ENCODE measurements at places on chromosomes 2 and 18.
A peak's percentile ranks its signal among the peaks of the same experiment; 100 is the strongest.

GRCh38 chr2:44545005-44545404 lies 183.3 kb downstream of the CAMKMT start:
- no peak for DNase-seq

DNA sequence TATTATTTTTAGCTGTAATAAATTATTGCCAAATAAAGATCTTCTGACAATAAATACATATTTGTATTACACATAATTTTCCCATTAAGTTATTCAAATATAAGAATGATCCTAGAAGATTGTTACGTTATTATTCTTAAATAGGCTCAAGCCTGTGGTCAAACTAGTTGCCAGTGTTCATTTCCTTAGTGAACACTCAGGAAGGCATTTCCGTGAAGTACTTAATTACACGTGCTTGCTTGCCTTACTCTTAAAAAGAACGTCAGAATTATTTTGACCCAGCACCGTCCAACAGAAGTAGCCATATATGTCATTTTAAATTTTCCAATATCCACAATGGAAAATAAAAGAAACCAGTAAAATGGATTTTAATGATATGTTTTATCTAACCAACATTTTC lies 249.8 kb downstream of the TXNL1 start:
- DNase-seq: no peak

DNA sequence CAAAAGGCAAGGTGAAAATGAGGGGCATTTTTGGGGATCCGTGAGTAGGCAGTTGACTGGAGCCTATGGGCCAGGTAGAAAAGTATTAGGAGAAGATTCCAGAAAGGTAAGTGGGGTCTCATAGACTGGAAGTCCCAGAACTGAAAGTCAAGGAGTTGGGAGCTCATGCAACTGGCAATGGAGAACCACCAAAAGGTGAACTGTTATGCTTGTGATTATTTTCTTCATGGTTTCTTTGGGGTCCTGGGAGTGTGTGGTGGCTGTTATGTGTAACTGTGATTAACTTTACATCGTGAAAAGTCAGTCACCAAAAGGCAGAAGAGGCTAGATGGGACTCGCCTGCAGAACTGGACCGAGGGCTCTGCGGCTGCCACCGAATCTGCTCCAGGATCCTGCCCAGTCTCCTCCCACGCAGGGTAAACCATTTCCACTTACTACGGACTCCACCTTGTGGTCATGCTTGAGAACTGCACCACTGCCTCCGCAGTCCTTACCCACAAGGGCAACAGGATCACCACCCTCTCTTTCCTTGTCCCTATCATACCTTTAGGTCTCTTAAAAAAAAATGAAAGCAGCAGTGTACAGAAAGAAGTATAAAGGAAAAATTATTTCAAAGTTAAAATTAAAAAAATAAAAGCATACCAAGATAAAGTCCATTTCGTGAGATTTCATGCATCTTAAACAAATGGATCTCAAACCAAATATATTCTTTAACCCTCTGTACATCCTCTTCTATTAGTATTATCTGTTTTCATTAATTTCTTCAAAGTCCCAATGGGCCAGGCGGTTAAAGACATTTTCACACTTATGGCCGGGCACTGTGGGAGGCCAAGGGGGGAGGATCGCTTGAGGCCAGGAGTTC lies 15.6 kb upstream of the CEP68 start:
- DNase-seq: peak; percentile 48

GRCh38 chr2:60794271-60794863 lies 38.3 kb downstream of the PAPOLG start:
- DNase-seq: no peak

DNA sequence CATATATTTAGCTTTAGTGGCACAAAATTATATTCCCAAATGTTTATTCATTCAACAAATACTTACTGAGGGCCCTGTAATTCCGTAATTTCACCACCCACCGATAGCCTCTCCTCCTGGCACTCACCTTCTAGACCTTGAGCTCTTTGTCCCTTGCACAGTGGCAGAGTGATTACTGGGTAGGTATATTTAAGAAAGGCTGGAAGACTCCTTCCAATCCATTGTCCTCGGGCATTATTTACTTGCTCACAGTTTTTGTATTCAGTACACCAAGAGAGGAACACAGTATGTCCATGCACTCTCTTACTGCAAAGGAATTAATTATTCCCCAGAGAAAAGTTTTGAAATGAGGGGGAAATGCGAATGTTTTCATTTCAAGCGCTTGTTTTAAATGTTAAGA lies 1.1 kb upstream of the CDCA7 start:
- no peak for DNase-seq

GRCh38 chr2:88187038-88187676 lies 17.0 kb downstream of the THNSL2 start:
- no peak for DNase-seq

DNA sequence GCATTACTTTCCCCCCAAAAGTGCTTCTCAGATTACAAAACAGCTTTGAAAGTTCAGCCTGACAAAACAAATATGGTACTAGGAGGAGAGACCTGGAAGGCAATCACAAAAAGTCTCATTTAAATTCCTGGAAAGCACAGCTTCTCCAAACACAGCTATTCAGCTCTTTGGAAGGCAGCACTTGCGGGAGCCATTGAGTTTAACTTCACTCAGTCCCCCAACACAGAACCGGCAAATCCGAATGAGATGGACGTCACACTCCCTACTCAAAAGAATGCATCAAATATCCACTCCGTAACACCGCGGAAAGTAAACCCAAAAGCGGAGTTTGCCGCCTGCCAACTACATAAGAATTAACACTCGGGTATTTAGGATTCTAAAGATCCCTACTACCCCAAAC lies 638 bp downstream of the ST6GAL2 start:
- no peak for DNase-seq

GRCh38 chr2:144165599-144166250 lies 354.2 kb downstream of the ZEB2 start:
- no peak for DNase-seq

DNA sequence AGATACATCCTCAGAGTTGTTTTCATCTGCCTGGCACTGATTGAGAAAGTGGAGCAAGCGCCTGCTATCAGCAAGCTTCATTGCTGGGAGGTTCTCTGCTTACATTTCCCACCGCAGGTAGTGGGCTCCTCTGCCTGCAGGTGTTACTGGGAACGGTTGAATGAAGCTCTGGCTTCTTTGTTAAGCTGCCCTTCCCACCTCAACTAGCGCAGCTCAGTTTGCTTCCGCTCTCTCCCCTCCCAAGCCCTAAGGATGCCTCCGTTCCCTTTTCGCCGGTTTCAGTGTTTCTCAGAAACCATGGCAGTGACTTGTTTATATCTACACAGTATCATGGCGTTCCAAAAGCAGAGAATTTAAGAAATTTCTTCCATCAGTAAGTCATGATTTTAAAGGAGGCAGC lies 72.2 kb upstream of the B3GNT7 start:
- no peak for DNase-seq

DNA sequence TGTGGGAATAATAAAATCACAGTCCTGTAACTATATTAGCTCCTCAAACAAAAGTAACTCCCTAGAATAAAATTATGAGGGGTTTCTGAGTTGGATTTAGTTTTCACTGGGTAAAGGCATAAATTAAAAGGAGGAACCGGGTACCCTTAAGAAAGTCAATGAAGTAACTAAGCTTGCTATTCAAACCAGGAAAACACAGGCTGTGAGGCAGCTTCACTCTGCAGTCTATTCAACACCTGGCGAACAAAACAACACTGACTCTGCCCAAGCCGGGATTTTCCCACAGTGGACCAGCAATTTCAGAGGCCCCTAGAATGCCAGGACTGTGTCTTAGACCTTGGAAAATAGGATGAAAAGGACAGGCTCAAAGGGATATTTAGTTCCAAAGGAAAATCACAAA lies 24.6 kb upstream of the CREB1 start:
- no peak for DNase-seq

- no peak for DNase-seq
Measured at GRCh38 chr2:181312515-181312927, 144.7 kb upstream of the ITGA4 start.

- DNase-seq: no peak
Measured at GRCh38 chr2:223314811-223315210, 262.8 kb downstream of the KCNE4 start.

Data from HS-5 (cell line).